ENCODE measurements at places on chromosomes 2 and 18. TPM values are rescaled to one million over a fixed set of nuclear protein-coding genes. Genes with fewer than 3 reads are reported as not detected.

DNA sequence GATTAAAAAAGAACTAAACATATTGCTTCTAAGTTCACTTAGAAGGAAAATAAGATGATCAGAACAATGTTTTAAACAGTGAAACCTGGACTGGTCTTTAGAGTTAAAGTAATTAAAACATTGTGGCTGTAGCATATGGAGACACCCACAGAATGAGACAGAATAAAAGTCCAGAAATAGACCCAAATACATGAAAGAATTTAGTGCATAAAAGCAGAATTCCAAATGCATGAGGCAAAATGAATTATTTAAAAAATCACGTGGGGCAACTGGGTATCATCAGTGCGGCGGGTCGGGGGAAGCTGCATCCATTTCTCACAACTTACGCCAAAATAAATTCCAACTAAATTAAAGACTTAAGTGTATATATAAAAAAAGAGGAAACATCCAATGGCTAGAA is 12.1 kb downstream of the RNF149 start:
- no peak for DNase-seq

The NAT8 gene
- polyA plus RNA-seq, result 0.28 TPM

DNA sequence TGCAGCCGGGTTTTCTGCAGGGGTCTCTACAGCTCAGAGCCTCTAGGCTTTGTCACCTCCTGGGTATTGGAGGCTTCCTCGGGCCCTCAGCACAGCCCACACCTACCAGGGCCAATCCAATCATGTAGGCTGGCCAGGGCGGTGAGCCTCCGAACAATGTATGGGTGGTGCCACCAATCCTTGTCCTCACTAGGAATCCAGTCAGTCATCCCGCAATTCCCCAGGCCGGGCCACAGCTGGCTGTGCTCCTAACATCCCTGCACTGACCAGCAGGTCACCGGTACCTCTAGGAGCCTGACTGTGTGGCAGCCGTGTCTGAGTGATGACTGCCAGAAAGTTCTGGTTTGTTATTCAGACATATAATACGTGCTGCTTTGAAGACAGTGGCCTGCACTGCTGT is 129.4 kb downstream of the SH3RF3 start:
- no peak for DNase-seq

- no peak for DNase-seq
Measured at GRCh38 chr2:32168513-32168912, 2.8 kb downstream of the SLC30A6 start.

GRCh38 chr2:238445409-238446190 is 18.9 kb downstream of the ASB1 start:
- no peak for DNase-seq

GRCh38 chr2:172090044-172090961 is 5.0 kb downstream of the DLX1 start:
- no peak for DNase-seq

The EPHA4 gene
- 22.1 TPM for polyA plus RNA-seq

The SALL3 gene
- polyA plus RNA-seq, result not detected

The KCNJ3 gene
- polyA plus RNA-seq, result 0.87 TPM

GRCh38 chr18:26655525-26656430 is 107.4 kb upstream of the KCTD1 start:
- peak; percentile 69 for DNase-seq

- DNase-seq, result no peak
Measured at GRCh38 chr18:13658436-13659204, 67.7 kb downstream of the FAM210A start.

GRCh38 chr2:111227716-111228141 is 107.0 kb downstream of the BCL2L11 start:
- no peak for DNase-seq

DNA sequence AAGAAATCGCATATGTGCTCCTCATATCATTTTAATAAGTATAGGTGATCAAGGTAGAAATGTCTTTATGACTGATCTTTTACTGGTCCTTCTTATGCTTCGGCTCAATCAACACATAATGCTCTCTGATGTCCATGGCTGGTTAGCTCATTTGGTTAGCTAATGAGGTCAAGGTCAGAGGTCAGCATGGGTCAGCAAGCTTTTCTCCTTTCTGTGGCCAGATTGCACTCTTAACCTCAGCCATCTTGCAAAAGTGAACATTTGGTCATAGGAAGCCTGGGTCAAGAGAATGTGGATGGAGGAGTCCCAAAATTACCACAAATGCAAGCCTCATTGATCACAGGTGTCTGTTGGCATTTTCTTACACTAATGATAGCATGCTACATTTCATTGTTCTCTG is 35.4 kb upstream of the DARS1 start:
- DNase-seq, result no peak

The METTL21A gene
- 16.2 TPM for polyA plus RNA-seq

The POMC gene
- 3.7 TPM for polyA plus RNA-seq

The LMAN2L gene
- 27.3 TPM for polyA plus RNA-seq

- no peak for DNase-seq
Measured at GRCh38 chr2:9029721-9030120, 26.2 kb upstream of the MBOAT2 start.

The CDKL4 gene
- 0.52 TPM for polyA plus RNA-seq

GRCh38 chr2:221323513-221323912 is 248.6 kb downstream of the EPHA4 start:
- DNase-seq, result no peak

DNA sequence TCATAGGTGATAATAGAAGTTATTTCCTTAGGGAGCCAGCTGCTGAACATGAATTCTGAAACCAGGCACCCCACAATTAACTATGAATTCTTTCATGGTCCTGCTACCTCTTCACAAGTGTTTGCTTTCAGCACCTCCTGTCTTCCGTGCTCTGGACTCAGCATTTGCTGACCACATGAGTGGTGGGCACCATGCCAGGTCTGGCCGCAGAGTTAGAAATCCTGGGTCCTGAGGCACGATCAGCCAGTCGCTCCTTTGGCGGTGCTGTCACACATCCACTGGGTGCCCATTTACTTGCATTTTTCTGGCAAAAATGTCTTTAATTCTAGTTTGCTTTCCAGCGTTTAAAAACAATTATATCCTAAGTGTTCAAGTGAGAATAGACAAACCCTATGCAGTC is 196.4 kb upstream of the PXDN start:
- peak; percentile 44 for DNase-seq

The COX5B gene
- polyA plus RNA-seq, result 168 TPM

The EFR3B gene
- polyA plus RNA-seq, result 4.6 TPM

- no peak for DNase-seq
Measured at GRCh38 chr18:10444314-10445006, 10.0 kb upstream of the APCDD1 start.

The ANKRD62 gene
- polyA plus RNA-seq, result 0.08 TPM

GRCh38 chr2:179444056-179444455 is 179.4 kb upstream of the SESTD1 start:
- DNase-seq, result no peak

DNA sequence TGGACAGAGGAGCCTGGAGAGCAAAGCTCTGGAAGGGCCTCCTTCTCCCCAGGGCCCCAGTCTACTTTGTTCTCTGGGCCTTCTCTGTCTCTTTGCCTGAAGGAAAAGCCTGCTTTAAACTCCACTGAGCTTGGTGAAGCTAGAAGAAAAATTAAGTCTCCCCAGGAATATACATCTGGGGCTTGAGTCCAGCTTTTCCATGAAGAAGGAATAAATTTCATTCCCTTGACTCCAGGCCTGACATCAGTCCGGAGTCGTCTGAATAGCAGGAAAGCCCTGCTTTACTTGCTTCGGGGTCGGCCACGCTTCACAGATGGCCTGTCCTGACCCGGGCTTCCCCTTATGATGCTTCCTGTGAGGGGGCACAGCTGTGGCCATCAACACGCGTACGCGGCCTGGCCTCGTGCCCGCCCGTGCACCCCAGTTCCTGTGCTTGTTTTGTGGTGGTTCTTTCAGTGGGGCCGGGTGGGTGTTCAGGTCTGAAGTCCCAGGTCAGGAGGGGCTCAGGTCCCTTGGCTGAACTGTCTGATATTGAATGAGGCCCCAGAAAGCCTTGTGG is 73.6 kb downstream of the ACOXL start:
- DNase-seq, result no peak

DNA sequence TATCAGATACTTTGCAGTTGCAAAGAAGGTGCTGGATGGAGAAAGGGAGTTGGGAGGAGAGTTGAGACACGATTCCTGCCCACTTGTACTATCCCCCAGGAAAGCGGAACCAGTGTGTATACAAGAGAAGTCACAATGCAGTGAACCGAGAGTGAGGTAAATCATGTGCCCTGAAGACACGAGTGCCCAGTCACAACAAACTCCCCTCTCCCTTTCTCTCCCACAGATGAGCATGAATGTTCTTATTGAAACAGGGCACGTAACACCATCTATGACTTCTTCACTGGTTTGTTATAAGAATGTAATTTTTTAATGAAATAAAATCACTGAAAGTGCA is 155.7 kb downstream of the IRS1 start:
- no peak for DNase-seq

DNA sequence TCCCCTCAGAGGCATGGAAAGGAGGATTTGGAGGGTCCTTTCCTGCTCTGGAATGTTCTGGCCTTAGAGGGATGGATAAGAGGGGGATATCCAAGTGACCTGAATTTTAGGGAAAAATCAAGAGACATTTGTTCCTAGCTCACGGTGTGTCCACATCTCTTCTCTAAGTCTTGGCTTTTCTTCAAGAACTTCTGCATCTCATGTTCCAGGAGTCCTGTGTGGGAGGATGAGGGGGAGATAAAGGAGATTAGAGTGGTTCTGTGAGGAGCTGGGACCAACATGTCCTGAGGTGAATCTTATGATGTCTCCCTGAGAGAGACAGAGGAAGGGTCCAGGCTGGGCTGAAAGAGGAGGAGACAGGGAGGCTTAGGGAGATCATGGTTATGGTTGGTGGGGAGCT is 11.7 kb downstream of the EMX1 start:
- DNase-seq, result no peak

GRCh38 chr2:643334-643733 is 33.9 kb downstream of the TMEM18 start:
- DNase-seq, result no peak

DNA sequence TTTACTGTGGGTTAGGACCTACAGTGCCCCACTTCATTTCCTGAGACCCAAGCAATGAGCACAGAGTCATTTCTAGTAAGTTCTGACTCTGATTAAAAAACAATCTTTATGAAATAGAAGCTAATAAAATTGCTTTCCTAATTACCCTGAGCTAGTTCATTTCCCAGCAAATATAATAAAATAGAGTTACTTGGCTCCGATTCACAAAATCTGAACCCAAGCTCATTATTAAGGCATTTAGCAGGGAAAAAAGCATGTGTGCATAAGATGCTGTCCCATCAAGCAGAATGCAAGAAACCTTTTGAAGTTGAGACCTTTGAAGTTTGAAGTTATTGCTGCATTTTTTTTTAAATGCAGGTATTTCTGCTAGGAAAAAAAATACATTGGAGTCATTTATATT is 629.1 kb downstream of the BCL11A start:
- DNase-seq, result no peak

DNA sequence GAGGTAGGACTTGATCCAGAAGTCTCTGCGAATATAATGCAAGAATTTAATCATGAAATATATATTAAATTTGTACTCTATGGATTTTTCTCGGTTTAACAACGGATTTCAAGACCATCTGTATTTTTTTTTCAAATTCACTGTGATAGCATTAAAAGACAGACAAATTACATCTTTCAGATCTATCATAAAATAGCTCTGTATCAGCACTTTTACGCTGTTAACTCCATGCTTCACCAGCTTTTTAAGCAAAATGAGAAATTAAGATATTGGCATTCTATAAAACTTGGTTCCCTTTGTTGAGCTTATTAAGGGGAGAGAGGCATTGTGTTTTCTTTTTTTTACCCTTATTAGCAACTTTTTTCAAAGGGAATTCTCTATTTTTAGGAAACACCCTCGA is 1377.6 kb upstream of the NXPH2 start:
- DNase-seq, result no peak

All from muscle of back (tissue), 13 donors.